ENCODE measurements at places on chromosomes 2 and 18.
A peak's percentile ranks its signal among the peaks of the same experiment; 100 is the strongest.

DNA sequence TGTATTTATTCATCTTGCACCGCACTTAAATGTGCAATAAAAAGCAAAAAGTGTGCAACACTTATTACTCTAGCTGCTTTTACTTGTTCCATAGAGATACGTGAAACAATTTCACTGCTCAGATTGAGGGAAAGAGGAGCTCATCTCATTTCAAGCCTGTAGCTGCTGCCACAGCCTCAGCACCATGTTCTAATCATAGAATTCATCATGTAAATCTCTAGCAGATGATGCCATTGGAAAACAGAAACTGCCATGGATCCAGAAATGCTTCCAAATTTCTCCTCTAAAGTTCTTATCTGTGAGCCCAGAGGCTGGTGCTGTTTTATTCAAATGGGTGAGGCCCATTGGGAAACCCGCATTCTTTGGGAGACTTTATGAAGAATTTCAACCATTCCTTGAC, 2.0 kb downstream of the CDC42EP3 start:
- DNase-seq = no peak

DNA sequence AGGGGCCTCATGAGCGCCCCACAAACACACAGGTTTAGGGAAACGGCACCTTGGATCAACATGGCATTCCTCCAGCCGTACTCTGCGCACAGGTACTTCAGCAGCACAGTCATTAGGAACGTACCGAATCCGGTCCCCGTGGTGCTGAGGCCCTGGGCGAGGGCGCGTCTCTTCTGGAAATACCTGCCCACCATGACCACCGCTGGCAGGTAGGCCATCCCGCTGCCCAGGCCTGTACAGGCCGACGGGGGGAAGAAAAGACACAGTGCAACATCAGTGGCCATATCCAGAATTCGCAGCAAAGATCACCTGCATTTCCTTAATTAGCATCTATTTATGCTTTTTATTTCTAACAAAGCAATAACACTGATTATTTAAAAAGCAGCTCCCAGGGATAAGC, 22.2 kb downstream of the SLC16A14 start:
- no peak for DNase-seq

DNA sequence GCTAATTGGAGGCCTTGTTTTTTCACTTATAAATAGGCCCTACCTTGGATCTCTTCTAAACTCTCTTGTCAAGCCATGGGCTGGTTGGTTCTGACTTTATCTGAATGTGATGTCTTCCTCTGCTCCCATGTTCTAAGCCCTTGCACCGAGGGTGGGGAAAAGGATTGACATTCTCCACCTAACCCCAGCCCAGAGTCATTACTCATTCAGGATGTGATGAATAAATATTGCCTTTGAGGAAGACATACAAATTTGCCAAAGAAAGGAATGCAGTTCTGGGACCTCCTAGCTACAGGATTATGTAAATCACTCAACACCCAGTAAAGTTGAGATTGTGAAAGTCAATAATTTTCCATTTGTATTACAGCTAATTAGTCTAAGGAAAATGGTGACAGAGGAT, 142.1 kb upstream of the LYPD6 start:
- no peak for DNase-seq

DNA sequence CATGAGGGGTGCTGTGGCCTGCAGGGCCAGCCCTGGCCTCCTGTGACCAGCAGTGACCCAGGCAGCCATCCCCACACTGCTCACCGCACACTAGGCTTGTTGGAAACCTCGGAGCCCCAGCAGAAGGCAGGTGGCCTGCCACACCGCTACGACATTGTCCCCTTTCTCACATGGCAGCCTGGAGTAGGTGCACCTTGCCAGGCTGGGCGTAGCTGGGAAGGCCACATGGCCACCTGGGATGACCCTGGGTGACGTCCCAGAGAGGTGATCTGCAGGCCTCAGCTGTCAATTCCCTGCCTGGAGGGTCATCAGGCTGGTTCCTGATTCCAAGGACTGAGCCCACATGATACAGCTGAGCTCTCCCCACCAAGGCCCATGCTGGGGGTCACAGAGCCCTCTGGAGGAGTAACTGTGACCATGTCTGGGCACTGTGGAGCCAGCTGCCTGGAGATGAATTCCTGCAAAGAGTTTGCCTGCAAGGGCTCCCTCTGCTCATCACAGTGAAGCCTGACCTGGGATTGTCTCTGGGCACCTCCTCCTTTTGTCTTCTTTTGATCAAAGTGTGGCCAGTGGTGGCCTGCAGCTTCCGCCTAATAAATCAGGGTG, 119.6 kb upstream of the OTOS start:
- no peak for DNase-seq

DNA sequence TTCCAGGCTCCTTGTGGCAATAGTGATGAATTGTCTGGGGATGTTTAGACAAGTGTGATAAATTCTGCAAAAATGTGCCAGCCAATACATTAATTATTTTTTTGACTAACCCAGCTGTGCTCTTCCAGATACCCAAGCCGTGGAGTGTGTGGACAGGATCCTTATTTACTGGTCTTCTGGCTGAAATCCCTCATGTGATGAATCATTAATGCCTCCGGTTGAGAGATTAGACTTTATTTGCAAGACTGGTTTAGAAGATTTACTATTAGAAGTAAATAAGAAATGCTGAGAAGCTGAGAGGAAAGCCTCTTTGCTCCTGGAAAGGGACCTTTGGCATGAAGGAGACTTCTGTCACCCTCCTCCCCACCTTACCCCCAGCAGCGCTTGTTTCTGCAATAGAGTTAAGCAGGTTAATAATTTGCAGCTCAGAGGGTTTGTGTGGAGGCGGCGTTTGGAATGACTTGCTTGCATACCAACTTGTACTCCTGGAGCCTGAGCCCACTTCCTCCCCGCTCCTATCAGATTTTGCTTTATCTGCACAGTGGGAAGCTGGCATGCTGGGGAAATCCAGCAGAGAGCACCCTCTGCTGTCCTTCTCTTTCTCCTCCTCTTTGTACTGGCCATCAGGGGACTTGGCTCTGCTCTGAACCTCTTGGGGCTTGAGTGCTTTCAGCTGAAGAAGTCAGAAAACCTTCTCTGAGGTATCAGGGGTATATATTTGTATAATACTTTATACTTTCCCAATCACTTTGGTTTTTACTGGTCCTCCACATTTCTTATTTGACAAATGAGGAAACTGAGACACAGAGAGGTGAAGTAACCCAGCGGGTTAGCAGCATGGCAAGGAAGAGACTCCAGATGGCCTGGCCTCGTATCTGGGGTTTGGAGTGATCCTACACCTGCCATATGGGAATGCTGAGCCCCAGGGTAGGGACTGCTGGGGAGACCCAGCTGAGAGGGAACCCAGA, 16.3 kb downstream of the SLC3A1 start:
- peak; percentile 95 for DNase-seq

DNA sequence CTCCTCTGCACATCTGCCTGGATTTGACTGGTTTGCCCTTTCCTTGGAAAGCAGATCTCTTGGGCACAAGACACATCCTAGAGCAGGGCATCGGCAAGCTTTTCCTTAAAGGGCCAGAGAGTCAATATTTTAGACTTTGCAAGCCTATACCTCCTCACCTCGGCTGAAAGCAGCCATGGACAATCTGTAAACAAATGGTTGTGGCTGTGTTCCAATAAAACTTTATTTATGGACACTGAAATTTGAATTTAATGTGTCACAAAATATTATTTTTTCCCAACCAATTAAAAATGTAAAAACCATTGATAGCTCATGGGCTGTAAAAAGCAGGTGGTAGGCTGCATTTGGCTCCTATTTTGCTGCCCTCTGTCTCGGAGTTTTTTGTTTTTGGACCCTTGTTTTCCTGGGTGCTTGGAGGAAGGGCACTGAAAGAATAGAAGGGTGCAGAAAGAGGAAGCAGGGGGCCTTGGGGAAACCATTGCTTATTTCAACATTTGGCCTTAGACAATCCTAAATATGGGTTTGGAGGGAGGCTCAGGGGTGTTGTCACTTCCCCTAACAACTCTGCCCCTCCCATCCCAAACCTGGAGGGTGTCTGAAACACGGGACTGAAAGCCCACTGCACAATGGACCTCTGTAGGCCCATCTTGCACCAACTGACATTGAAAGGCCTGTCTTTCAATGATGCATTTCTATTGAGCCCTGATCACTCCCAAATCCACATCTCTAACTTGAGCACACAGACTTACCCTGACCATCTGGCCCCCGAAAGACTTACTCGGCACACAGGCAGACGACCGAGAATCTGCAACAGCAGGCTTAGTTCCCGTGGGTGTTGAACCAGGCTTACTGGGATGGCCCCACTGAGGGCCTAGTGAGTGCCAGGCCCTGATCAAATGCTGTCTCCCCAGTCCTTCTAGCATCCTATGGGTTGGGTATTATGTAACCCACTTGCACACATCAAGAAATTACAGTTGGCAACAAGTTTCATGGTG, 7.1 kb upstream of the ZFP36L2 start:
- no peak for DNase-seq

DNA sequence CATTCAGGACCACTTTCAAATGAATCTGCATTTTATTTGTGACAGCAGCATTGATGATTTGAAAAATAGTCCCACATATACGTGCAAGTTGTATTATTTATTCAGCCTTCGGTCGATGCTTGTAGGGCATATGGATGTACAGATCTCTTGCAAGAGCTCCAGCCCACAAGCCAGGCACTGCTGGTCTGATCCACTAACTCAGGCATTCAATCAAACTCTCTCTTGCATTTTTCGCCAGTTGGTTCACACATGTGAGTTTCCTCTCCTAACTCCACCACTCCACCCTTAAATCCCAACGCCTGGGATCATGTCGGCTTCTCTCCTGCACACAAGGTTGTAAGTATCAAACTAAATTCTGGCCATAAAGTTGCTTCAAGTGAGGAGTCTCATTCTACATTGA, 318.7 kb downstream of the CYP26B1 start:
- DNase-seq = no peak

DNA sequence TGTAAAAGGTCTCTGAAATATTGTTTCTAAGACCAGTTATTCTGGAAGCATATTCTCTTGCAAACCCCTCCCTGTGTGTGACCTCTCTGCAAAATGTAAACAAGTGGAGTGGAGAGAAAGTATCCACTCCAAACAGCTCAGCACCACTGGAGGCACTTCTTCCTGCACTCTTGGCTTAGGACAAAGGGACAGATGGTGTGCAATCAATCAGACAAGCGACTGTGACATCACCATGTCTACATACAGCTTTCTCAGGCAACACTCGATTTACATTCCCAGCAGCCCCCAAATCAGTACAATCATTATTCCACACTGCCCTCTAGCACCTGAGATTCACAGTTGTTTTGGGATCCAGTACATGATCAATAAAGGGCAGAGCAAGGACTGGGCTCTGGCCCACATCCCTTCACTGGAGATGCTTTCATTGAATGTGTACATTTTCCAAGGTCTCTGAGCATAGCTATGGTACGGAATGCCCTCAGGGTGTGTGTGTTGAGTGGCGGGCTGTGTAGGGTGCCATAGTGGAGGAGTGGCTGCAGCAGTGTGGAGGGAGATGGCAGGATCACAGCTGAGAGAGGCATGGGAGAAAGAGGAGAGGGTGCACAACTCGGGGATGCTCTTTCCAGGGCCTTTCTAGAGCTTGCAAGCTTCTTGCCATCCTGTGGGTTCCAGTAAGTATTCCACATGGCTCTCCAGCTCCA, 311.8 kb upstream of the ST6GAL2 start:
- no peak for DNase-seq

GRCh38 chr18:74589021-74589420, 8.6 kb upstream of the ZNF407 start:
- no peak for DNase-seq

DNA sequence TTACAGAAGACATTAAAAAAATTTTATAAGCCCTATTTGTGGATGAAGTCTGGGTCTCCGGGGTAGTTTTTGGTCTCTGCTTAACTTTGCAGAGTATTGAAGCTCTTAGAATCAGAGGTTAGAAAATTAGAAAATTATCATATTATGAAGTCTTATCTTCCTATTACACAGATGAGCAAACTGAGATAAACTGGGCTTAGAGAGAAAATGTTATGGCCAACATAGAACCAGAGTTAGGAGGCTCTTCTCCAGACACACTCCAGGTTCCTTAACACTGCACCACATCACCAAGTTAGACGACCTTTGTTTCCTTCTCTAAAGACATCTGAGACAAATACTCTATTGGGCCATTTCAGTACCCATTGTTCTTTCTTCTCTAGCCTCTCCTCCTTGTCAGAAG, 36.7 kb upstream of the NEB start:
- DNase-seq = no peak

- peak; percentile 50 for DNase-seq
Measured at GRCh38 chr2:26298638-26299393, 47.1 kb upstream of the SELENOI start.

- DNase-seq = peak; percentile 51
Measured at GRCh38 chr2:96325041-96325883, at the start of gene ITPRIPL1. Gene ITPRIPL1 (plus strand): TSS chr2:96325317. CDS start chr2:96325840, 523 bp downstream.
